Spinal cord (tissue), 10 donors: ENCODE measurements at places on chromosomes 1 and 21. TPM values are rescaled to one million over a fixed set of nuclear protein-coding genes. Genes with fewer than 3 reads are reported as not detected.

The CDC42BPA gene
- total RNA-seq: 58.9 TPM

The ELF3 gene
- 0.59 TPM for total RNA-seq

The OR6N1 gene
- total RNA-seq: not detected

The FAM163A gene
- total RNA-seq: 0.55 TPM

The DISC1 gene
- total RNA-seq: 22.1 TPM

The CHRNB2 gene
- total RNA-seq: 14.9 TPM

The FAM72A gene
- total RNA-seq: 4.2 TPM

The LY9 gene
- 0.10 TPM for total RNA-seq

The SAMSN1 gene
- 9.4 TPM for total RNA-seq

The FAAH gene
- 14.3 TPM for total RNA-seq

The GBP1 gene
- 15.2 TPM for total RNA-seq

The LAMTOR5 gene
- total RNA-seq: 128 TPM

The ESRRG gene
- 42.7 TPM for total RNA-seq

The DMBX1 gene
- 0.33 TPM for total RNA-seq

The VTCN1 gene
- total RNA-seq: 0.50 TPM

The HAX1 gene
- total RNA-seq: 123 TPM

The CRYAA gene
- total RNA-seq: not detected

The EXO1 gene
- 3.7 TPM for total RNA-seq

The KDF1 gene
- total RNA-seq: not detected

The HMGB4 gene
- total RNA-seq: not detected

The CFHR1 gene
- total RNA-seq: 0.89 TPM

The RPE65 gene
- 4.0 TPM for total RNA-seq

The CFHR4 gene
- 0.11 TPM for total RNA-seq

The KCNE1 gene
- total RNA-seq: 2.2 TPM

The DCDC2B gene
- total RNA-seq: not detected

The TMEM69 gene
- 24.3 TPM for total RNA-seq

The SLC35F3 gene
- 13.5 TPM for total RNA-seq

The LORICRIN gene
- 0.22 TPM for total RNA-seq

The SLC9A1 gene
- 5.9 TPM for total RNA-seq

The FDPS gene
- total RNA-seq: 144 TPM

The BRDT gene
- total RNA-seq: 0.10 TPM

The C4BPA gene
- not detected for total RNA-seq

The LACTBL1 gene
- not detected for total RNA-seq

The PDE9A gene
- 13.4 TPM for total RNA-seq

The COL9A2 gene
- total RNA-seq: 38.9 TPM
